ENCODE measurements at places on chromosomes 1 and 21.

- DNase-seq, result no peak
Measured at GRCh38 chr1:201890806-201891450, 2.2 kb downstream of the SHISA4 start.

DNA sequence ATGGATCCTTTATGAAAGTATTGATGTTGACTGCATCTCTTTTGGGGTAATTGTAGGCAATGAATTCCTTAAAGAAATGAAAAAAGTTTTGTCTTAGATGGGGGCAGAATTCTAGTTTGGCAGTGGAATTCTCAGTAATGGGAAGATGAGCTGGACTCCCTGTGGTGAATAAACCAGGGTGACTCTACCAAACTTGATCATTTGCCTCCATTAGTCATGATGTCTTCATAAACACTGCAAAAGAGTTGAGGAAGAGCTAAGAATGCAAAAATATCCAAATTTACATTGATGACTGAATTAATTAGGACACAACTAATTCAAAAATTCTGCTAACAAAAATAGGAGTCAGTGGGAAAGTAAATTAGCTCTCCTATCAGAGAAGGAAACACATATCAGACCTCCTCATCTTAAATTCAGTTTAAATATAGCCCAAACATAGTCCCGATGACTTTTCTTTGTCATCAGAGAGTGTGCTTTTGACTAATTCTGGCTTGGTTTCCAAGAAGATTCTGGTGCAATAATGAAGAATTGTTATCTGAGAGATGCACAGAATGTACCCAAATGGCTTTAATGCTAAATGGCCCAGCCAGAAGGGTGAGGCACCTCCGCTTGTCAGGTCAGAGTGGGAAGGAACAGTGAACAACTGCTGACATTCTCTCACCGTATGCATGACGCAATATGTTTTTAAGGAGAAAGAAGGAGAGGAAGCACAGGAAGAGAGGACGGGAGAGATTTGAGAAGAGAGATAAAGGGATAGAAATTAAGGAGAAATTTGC, 525.1 kb downstream of the LMO4 start:
- no peak for DNase-seq

- DNase-seq, result no peak
Measured at GRCh38 chr1:235049217-235049616, 79.4 kb downstream of the TOMM20 start.

- no peak for DNase-seq
Measured at GRCh38 chr1:36963006-36963405, 71.3 kb downstream of the GRIK3 start.

- no peak for DNase-seq
Measured at GRCh38 chr1:93625582-93626327, 55.9 kb downstream of the BCAR3 start.

DNA sequence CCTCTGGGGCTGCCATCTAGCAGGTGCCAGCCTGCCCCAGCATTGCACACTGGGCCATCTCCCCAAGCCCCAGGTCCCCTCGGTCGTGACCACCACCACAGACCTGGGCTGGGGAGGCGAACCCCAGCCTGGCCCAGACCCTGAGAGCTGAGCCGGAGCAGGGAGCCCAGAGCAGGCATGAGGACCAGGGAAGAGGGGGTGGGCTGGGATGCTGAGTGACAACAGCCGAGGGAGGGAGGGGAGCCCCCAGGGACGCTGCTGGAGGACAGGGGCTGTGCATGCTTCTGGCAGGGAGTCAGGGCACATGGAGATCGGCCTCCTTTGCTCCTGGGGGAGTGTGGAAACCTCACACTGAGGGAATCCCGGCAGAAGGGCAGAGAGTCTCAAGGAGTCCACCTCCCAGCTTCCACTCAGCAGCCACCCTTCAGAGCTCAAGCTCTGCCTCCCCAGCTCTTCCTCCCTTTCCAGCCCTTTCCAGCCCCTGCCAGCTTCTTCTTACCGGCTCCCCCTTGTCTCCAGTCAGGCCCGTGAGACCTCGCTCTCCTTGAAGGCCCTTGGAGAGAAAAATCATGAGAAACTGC, 23.7 kb upstream of the PEF1 start:
- DNase-seq, result no peak

- no peak for DNase-seq
Measured at GRCh38 chr21:37800456-37801061, 115.7 kb downstream of the KCNJ6 start.

DNA sequence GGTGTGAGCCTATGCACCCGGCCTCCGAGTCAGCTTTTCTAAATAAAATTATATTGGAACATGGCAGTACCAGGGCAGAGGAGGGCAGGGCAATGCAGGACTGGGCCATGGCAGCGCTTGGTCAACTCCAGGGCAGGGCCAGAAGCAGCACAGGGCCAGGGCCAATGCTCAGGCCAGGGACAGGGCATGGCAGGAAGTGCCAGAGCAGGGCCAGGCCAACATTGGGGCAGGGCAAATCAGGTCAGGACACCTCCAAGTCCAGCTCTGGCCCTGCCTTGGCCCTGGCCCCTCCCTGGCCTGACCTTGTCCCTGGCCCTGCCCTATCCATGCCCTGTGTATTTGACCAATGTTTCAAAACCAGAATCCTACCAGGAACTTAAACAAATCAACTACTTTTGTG, 156.1 kb downstream of the LIPI start:
- no peak for DNase-seq

DNA sequence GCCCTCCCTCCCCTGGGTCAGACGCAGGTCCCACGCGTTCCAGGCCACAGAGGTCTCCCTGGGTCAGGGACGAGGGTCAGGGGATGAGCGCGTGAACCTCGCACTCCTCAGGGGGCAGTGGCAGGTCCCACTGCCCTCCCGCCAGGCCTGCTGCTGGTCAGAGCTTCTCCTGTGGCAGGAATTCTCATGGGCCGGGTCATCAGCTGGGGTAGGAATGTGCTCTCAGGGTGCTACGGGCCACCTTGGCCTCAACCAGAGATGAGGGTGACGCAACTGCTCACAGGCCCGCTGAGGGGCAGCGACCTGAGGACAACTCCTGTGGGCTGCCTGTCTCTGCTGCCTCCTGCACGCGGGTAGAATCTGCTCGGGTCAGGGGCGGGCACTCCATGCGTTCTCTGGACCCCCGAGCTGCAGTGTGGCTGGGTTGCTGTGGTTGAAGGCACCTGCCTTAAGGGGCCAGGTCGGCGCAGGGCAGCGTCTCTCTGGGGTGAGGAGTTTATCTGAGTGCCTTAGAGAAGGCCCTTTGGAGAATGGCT, 128.8 kb downstream of the PRDM16 start:
- no peak for DNase-seq

All from stimulated activated CD4-positive, alpha-beta T cell treated with anti-CD3 and anti-CD28 coated beads, Interleukin-1b, Interleukin-23, amount 100 ng/mL, for 4 hours (primary cell).